NCI-H2081 treated with DMSO at 0.1 percent for 48 hours (cell line): ENCODE measurements at places on chromosomes 1 and 21.

- no peak for DNase-seq
Observed at GRCh38 chr1:6365047-6365446, 28.5 kb downstream of the ACOT7 start.

GRCh38 chr1:117363571-117364048 lies 3.6 kb upstream of the MAN1A2 start:
- no peak for DNase-seq

GRCh38 chr21:44039828-44040227 lies 27.7 kb downstream of the TRAPPC10 start:
- DNase-seq: no peak

- DNase-seq: no peak
Observed at GRCh38 chr1:167328816-167329483, 108.3 kb downstream of the POU2F1 start.

GRCh38 chr1:214587165-214587564 lies 15.8 kb upstream of the CENPF start:
- no peak for DNase-seq

GRCh38 chr21:28705616-28706015 lies 287.1 kb downstream of the LTN1 start:
- DNase-seq: no peak

DNA sequence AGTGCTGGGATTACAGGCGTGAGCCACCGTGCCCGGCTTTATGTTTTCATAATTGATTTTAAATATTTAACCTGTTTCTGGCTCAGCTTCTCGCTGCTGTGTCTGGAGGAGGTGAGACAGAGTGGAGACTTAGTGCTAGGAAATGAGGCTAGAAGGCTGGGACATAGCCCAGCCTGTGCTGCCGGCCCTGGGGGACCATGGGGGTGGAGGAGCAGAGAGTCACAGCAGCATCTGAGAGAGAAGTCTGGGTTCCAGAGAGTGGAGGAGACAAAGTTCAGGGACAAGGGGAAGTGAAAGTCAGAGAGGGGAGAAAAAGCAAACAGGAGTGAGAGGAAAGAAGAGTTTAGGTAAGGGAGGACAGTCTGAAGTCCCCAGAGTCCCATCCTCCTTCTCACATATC lies 71.9 kb downstream of the LHX9 start:
- DNase-seq: no peak

GRCh38 chr1:164660412-164660772 lies 101.4 kb downstream of the PBX1 start:
- DNase-seq: no peak

GRCh38 chr1:75720820-75721219 lies 3.7 kb upstream of the ACADM start:
- DNase-seq: no peak

DNA sequence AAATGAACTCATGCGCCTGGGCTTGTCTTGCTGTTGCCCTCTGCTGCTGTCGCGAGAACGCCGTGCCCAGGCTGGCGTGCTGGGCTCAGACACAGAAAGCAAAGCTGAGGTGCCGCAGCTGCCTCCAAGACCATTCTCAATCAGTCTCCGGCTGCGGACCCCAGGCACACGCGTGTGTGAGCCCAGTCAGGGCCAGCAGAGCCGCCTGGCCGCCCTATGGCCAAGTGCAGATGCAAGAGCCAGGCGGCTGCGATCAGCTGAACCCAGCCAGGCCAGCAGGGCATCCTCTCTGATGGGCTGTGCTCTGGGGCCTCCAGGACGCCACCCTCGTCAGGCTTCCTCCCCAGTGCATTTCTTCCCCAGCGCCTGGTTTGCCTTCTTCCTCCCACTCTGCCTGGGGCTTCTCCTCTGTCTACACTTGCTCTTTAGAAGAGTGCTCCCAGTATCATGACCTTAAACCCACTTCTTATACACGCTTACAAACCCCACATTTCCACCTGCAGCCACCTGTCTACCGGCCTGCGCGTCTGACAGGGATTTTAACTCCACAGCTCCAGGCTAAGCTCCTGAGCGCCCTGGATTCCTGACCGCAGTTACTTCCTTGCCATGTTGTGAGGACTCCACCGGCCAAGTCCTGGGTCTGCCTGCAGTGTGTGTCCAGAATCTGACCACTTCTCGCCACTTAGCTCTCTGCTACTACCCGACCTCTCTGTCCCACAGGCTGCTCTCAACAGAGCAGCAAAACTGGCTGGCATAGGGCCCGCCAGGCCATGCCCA lies 21.7 kb upstream of the LRRC47 start:
- no peak for DNase-seq

DNA sequence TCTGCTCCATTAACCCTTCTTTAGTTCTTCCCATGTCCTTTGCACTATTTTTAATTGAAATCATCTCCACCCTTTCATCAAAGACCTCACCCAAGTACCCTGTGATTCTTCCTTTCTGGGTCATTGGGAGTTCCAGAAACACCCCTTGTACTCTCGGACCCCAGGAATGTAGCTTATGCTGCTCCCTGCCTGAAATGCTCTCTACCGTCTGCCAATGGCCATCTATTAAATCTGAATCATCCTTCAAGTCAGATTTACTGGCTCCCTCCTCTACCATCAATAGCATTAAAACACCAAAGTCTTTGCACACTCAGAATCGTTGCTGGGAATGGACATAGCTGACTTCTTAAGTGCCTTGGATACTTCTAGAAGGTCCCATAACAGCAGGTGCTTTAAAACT lies 73.2 kb upstream of the GADD45A start:
- no peak for DNase-seq

DNA sequence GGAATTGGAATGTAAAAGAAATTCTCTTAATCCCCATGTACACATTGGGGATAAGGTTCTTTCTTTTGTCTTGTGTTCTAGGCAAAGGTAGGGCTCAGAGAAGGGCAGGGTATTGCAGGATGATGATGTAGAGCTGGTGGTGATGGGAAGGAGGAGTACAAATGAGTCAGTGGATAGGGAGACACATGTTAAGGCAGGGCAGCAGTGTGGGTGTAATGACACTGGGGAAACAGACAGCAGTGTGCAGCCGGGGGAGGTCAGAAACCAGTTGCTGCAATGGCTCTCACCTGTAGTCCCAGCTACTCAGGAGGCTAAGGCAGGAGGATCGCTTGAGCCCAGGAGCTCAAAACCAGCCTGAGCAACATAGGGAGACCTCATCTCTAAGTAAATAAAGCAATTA lies 5.1 kb downstream of the NLRP3 start:
- DNase-seq: no peak

- DNase-seq: no peak
Observed at GRCh38 chr1:40769815-40770214, 13.8 kb upstream of the KCNQ4 start.

DNA sequence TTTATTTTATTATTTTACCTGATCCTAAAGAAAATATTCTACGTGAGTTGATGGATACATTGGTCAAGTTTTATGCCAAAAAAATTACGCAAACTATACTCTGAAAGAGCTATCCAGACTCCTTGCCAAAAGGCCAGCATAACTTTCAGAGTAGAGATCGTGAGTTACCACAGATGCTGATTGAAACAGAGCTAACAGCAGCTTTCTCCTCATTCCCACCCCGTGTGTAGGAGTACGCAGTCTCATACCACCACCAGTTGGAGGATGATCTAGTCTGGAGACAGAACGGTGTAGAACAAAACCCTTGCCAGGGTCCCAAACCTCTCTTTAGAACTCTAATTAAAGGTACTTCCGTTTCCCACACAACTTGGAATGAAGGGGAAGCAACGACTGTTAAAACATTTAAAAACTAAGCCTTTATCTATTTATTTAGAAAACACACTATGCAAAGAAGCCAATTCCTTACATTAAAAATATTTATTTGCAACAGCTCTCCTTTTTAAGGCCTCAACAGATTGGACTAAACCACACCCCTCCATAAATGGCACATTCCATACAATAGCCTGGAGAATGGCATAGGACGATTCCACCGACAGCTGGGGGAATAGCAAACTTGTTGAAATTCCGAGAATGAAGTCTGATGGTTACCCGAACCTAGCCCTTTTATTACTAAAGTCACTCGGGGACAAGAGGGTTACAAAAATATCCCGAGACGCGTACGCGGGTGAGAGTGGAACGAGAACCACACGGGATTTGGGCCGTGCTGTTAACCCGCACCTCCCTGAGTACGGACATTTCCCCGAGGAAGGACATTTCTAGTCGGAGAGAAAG lies 1.4 kb downstream of the NUCKS1 start:
- DNase-seq: no peak

DNA sequence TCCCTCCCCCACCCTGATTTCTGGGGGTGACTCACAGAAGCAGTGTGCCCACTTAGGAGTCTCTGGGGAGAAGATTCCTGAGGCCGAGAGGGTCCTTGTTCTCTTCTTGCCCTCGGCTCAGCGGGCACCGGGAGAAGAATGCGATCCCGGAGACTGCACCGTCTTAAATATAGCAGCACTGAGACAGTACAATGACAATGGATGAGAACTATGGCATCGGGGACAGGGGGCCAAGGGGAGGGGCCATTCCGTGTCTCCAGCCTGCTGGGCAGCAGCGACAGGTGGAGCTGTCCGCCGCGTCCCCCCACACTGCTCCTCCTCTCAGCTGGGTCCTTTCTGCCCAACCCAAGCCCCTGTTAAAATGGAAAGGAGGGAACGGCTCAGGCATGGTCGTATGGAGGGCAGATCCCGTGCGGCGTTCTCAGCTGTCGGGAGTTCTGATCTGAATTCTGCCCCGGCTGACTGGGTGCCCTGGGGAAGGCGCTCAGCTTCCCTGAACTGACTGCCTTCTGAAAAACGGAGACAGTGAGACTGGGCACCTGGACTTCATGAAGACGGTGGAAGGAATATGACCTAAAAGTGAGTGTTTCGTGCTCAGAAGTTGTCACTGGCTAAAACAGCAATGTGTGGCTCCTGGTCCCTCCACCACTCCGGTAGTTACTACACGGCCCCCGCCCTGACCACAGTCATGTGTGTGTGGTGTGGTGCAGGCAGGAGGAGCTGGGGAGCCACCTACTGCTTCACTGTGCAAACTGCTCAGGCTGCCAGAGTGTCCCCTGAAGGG lies at the start of gene MYOM3:
MYOM3 (minus strand) TSS at position 140 of the 784 bp plus-strand sequence. CDS start 3,499 bp downstream, outside the sequence.
- no peak for DNase-seq

DNA sequence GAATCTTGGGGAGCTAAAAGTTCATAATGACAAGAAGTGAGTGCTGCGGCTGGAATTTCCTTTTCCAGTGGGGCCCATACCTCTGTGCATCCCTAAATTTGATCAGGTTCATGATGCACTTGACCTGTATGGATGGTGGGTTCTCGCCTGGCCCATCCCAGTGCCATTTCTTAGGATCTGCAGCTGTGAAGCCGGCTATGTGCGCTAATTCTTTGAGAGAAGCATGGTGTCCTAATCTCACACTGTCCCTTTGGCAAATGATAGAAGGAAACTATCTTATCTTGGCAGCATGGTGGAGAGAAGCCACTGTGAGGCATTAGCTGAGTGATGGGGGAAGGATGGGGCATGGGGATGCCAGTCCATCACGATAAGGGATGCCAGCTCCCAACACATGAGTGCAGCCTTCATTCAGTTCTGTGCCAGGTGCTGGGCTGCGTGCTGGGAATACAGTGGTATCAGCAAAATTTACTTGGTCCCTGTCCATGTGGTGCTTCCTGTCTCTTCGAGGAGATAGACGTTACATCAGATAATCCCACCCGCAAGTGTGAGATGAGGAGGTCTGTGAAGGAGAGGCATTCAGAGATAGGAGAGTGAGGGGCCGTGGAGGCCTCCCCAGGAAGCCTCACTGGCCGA lies 30.5 kb downstream of the STUM start:
- no peak for DNase-seq

DNA sequence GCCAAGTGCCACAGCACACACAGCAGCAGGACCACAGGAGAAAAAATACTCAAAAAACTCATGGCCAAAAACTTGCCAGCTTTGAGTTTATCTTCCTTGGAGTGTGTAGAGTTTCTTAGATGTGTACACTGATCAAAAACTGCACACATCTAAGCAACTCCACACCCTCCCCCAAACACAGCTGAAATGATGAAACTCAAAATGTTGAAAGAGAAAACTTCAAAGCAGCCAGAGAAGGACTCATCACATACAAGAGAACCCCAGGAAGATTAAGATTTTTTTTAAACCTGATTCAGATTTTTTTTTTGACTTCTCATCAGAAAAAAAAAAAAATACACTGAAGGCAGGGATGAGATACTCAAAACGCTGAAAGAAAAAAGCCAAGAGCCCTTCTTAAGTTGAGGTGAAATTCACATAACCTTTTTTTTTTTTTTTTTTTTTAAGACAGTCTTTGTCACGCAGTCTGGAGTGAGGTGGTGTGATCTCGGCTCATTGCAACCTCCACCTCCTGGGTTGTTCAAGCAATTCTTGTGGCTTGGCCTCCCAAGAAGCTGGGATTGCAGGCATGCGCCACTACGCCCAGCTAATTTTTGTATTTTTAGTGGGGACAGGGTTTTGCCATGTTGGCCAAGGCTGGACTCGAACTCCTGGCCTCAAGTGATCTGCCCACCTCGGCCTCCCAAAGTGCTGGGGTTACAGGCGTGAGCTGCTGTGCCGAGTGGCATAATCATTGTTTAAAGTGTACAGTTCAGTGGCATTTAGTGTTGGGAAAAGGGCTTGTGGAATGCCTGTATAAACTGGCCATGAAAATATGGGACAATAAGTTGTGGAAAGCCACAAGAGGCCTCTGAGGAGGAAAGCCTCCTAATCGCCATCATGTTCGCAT lies 20.9 kb upstream of the PDXK start:
- no peak for DNase-seq

DNA sequence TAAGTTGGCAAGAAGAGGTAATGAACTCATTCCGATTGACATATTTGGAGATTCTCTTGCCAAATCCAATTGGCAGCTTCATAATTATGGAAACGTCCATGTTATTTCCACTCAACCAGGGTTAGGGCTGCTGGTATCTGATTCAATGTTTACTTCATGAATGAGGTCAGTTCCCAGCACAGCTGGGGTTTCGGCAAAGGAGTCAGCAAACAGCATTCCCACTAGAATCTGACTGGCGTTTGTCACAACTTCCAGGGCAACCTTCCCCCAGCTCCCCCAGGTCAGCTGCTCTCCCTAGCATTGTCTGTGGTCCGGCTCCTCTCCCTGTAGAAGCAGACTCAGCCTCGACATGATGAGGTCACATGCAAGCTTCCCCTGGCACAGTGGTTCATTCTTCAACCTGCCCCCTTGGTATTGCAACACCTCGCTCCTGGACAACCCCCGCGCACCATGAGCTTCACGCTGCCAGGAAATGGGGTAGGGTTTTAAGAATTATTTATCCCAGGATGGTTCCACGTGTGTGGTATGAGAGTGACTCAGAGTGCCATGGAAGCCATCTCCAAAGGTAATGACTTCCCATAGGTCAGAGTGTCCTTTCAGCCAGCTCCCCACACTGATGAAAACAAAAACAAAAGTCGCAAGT lies 100.7 kb upstream of the SLC25A33 start:
- DNase-seq: no peak

- DNase-seq: no peak
Observed at GRCh38 chr1:189405419-189405818, 1072.2 kb downstream of the BRINP3 start.

DNA sequence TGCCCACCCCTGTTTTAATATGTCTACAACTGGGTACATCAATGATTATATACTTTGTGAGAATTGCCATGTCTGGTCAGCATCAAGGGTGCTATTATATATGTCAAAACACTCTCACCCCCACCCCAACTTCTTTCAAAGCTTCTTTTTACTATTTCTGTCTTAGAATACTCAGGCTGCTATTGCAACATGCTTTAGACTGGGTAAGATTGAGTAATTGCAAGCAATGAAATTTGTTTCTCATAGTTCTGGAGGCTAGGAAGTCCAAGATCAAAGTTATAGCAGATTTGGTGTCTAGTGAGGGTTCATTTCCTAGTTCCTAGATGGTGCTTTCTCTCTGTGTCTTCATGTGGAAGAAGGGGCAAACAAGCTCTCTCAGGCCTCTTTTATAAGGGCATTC lies 100.5 kb upstream of the KCNK1 start:
- DNase-seq: no peak

- DNase-seq: no peak
Observed at GRCh38 chr21:38352536-38353219, 95.9 kb downstream of the KCNJ15 start.
